ENCODE measurements at places on chromosomes 2 and 18.

DNA sequence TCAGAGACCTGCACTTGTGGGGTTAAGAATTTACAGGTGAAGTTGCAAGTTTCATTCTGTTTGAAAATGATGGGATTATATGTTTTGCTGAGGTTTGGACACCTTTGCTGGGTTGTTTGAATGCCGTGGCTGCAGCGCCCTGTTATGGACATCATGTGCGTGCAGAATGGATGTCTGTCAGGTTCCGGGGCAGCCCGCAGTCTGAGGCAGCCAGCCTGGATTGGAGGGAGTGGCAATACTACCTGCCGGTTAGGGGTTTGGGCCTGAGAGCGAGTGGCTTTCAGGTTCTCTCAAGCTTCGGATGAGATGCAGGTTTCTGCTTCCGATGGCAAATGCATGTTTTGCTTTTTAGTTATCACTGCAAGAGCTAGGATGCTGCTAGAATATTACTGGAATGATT lies 1.1 kb downstream of the CASP8 start:
- peak; percentile 45 for DNase-seq

- no peak for DNase-seq
Measured at GRCh38 chr2:201500534-201500933, 49.0 kb downstream of the STRADB start.

GRCh38 chr2:230739961-230740360 lies 27.3 kb downstream of the CAB39 start:
- DNase-seq: no peak

GRCh38 chr2:232386740-232387450 lies 8.3 kb downstream of the ALPP start:
- no peak for DNase-seq

DNA sequence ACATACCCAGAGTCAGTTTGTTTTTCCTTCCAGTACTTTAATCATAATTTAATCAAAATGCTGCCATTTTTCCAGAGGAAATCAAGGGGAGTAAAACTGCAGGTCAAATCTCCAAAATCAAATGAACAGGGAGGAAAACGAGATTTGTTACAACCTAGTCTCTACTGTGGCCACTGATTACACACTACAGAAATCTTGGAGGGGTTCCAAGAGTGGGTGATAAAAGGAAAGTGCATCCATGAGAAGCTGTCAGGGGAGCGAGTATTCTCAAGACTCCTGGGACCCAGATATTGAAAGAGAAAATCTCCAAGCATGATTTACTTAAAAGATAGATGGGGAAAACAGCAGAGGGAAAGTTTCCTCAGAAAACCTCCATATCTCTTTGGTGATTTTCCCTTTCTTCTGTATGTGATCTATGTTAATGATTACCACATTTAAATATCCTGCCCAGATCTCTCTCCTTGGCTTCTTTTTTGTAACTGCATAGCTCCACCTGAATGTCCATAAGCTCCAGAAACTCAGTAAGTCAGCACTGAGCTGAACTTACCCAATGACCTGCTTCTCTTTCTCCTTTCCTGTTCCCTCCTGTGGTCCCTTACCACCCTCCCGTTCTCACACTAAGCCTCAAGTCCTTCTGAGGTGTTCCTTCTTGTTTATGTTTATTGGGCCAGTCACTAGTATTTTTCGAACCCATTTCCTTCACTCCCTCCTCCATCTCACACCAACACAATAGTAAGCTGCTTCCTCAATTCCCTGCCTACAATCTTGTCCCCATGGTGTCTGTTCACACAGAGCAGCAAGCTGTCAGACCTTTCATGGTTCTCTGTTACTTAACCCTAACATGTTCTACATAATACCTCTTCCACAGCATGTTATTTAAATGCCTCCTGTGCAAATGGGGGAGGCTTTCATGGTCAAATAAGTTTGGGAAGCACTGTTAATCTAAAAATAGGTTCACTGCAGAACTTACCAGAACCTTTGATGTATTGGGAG lies 73.9 kb upstream of the TWSG1 start:
- no peak for DNase-seq

DNA sequence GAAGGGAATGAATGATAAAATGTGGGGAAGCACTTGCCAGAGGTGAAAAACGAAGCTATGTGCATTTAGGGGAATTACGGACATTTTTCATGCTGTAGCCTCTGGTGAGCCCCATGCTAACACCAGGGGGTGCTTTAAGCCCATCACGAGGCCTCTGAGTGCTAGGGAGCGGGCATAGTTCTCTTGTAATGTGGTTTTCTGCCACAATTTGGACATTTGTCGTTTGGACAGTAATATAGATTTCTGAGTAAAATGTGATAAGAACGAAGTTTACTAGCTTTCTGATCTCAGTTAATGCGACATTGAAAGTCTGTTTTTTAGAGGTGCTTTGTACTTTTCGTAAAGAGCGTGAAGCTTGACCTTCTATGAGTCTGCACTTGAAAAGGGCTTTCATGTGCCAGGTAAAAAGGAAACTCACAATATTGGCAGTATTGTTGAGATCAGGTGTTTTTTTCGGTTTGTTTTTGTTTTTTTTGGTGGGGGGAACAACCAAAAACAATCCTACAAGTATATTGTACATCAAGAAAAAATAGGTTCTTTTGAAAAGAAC lies 50.6 kb downstream of the TRAF3IP1 start:
- peak; percentile 36 for DNase-seq

DNA sequence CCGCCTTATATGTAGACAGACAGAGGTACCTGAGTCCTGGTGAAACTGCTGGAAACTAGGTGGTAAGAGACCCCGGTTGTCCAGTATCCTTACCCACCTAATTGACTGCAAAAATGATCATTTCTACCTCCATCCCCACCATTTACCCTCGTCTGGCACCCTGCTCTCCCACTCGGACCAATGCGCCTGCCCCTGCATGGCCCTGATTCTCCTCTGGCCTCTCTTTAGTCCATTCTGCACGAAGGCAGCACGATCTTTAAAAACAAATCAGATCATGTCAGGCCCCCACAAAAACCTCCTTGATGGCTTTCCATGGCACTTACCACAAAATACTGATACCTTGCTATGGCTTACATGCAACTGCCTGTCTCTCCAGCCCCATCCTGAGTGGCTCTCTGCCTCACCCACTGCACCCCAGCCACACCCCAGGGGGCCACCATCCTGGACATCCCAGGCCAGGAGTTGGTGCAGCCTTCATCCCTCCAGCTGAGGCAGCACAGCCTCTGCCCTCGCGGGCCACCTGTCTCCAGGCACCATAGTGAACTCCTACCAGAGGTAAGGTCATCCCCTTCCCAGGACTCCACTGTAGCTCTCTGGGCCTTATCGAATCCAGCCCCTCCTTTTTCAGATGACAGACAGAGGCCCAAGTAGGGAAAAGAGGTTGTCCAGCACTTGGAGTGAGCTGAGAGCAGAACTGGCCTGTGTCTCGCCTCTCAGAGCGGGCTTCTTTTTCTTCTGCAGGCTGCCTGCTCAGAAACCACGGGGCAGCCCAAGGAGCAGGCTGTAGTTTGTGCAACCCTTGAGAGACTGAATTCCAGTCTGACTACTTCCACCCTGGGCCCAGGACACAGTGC lies 12.3 kb upstream of the CIB4 start:
- no peak for DNase-seq

DNA sequence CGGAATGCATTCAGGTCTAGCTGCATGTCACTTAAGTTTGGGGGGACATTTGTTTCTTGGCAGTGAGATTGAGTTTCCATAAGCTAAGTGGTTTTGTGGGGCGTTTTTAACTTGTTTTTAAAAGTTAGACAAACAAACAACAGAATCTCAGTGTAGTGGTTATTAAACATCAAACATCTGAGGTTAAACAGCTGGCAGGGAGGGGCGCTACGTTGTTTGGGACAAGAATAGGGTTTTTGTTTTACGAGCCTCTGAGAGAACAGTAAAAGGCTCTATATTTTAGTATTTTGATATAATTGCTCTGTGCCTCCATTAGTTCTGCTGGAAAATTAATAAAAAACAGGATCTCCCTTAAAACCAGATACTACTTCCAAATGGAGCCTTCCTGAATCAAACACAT lies 41.6 kb upstream of the TMEM177 start:
- DNase-seq: no peak

DNA sequence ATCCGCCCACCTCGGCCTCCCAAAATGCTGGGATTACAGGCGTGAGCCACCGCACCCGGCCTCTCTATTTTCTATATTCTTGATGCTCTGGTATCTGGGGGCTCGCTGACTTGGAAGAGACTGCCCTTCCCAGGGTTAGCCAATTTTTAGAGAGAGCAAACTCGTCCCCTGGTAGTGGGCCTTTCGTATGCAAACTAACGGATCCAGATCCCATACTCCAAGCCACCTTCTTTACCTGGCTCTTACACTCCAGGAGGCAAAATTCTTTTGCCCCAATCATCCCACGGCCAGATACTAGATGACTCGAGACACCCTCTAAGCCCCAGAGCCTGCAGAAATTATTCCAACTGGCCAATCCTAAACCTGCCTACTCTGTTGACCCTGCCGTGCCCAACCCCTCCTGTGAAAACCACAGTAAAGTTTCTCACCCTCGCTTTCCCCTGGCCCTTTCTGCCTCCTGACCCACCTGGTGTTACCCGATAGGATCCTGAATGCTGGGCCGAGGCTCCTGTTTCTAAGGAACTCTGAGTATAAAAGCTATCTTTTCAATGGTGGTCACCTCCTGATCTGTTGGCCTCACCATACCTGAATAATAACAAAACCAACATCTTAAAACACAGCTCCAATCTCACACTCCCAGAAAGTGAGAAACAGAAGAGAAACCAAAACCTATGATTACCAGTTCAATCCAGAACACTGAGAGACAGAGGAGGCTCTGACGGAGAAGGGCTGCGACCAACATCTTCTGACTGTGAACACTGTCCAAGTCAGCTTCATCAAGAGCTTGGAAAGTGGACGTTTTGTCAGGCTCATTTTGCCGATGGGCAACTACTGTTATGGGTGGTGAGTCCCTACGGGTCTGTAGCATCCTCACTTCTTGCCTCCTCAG lies 57.6 kb upstream of the ZNF532 start:
- no peak for DNase-seq

GRCh38 chr18:37107748-37108522 lies 279.0 kb downstream of the KIAA1328 start:
- DNase-seq: no peak

GRCh38 chr18:10265560-10266333 lies 188.7 kb upstream of the APCDD1 start:
- no peak for DNase-seq

- DNase-seq: no peak
Measured at GRCh38 chr2:196143730-196144131, 27.6 kb downstream of the STK17B start.

DNA sequence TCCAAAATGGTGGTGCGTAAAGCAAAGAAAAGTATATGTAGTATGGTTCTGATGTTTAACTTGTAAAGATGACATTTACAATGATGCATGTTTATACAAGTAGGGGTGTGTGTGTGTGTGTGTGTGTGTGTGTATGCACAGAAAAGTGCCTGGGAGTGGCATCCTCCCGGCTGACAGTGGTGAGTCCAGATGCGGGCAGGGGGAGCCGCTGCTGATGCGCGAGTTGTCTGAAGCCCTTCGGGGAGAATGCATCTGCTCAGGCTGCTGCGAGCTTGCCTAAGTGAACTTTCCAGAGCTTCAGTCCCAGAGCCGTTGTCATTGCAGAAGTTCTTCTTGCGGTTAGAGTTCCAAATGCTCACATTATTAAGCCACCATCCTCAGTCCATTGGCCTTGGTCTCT lies 429.7 kb upstream of the HS6ST1 start:
- no peak for DNase-seq

GRCh38 chr18:46340716-46341115 lies 236.5 kb downstream of the HAUS1 start:
- DNase-seq: no peak

DNA sequence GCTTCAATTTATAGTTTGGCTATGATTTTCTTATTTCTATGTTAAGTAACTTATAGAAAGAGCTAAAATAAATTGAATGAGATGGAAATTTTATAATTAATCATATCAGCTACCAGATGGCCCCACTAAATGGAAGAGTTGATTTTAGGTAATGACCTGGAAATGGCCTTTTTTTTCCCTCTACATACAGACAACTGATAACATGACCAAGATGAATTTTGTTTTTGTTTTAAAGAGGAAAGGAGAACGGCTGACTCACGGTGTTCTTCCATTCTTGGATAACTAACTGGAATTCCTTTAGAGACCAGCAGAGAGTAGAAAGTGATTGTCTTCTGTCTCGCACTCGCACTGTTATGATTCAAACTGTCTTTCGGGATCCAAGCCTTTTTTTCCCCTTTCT lies 91.0 kb downstream of the TMEM185B start:
- no peak for DNase-seq

DNA sequence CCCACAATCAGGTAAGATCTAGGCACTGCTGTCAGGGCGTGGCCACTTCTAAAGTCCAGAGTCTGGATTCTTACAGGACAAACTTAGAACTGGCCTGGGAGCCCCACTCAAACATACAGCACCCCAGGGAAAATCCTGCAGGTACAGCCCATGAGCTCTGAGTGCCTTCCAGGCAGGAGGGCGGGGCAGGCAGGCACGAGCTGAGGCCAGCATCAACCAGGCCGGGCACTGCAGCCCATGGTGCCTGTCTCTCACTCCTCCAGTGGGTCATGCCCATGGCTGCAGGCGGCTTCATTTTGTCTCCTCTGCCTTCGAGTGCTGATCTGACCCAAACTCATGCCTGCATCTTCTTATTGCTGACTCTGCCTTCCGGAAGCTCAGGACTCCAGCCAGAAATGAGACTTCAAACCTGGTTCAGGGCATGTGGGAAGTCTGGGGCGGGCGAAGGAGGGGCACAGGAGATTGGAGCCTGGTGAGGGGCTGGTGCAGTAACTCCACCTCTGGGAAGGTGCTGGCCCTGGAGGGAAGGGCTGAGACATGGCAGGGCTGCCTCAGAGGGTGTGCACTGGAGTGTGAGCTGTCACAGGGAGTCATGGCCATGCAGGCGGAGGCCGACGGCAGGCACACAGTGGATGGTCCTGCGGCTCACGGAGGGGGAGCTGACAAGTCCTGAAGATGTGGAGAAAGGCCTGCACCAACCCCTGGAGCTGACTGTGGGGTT lies 40.5 kb downstream of the HS6ST1 start:
- no peak for DNase-seq

DNA sequence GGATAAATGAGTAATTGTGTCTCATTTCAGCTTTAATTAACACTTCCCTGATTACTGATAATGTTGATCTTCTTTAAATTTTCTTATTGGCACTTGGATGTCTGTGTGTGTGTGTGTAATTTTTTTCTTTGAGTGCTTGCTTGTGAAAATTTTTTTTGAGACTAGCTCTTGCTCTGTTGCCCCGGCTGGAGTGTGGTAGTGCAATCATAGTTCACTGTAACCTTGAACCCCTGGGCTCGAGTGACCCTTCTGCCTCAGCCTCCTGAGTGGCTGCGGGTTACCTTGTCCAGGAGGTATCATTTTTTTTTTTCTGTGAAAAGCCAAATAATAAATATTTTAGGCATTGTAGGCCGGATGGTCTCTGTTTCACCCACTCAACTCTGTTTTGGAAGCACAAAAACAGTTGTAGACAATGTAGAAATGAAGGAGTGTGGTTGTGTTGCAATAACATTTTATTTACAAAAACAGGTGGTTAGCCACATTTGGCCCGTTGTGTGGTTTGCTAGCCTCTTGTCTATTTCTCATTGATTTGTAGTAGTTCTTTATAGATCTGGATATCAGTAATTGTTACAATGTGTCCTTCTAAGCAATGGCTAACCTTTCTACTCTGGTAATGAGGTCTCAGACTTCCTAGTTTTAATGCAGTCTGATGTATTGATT lies 7.9 kb downstream of the IL1RL2 start:
- no peak for DNase-seq

GRCh38 chr2:190802129-190802528 lies 78.5 kb upstream of the GLS start:
- DNase-seq: no peak

GRCh38 chr2:75416420-75417342 lies 144.1 kb downstream of the EVA1A start:
- no peak for DNase-seq

Data from effector memory CD4-positive, alpha-beta T cell (primary cell).